ENCODE measurements at places on chromosomes 4 and X.

DNA sequence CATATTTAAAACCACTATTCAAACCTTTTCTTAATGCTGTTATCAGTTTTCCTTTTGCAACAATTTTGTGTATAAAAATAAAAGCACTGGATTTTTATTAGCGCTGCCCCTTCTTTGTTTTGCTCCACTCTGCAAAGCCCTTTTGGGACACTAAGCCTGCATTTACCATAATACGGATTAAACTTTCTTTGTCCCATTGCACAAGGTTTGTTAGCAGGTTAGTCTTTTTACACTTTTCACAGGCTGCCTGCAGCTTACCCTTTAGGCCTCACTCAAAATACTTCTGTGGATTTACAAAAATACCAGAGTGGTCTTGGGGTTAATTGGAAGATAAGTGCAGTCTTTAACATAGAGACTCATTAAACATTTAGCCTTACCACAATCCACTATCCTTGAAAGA is 35.7 kb upstream of the MAB21L2 start:
- DNase-seq, result no peak

DNA sequence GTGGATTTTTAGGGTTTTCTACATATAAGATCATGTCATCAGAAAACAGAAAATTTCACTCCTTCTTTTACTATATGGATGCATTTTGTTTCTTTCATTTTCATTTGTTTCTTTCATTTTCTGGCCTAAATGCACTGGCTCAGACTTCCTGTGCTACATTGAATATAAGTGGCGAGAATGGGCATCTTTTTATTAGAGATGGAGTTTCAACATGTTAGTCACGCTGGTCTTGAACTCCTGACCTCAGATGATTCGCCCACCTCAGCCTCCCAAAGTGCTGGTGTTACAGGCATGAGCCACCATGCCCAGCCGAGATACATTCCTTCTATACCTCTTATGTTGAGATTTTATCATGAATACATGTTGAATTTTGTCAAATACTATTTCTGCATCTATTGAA is 61.8 kb downstream of the BRWD3 start:
- DNase-seq, result no peak

DNA sequence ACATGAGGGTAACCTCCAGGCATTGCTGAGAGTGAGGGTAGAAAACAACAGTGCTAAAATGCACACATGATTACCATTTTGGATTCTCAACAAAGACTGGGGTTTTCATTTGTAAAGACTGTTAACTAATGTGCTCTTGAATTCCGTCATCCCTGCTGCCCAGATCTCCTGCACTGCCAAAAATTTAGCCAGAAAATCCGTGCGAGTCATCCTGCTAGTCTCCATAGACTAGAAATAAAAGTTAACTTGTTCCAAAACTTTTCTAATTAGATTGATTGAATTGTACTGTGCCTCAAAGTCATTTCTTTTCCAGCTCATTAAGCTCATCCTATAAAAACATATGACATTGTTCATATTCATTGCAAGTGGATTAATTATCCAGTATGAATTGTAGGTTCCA is 99.8 kb downstream of the ARSF start:
- DNase-seq, result no peak

DNA sequence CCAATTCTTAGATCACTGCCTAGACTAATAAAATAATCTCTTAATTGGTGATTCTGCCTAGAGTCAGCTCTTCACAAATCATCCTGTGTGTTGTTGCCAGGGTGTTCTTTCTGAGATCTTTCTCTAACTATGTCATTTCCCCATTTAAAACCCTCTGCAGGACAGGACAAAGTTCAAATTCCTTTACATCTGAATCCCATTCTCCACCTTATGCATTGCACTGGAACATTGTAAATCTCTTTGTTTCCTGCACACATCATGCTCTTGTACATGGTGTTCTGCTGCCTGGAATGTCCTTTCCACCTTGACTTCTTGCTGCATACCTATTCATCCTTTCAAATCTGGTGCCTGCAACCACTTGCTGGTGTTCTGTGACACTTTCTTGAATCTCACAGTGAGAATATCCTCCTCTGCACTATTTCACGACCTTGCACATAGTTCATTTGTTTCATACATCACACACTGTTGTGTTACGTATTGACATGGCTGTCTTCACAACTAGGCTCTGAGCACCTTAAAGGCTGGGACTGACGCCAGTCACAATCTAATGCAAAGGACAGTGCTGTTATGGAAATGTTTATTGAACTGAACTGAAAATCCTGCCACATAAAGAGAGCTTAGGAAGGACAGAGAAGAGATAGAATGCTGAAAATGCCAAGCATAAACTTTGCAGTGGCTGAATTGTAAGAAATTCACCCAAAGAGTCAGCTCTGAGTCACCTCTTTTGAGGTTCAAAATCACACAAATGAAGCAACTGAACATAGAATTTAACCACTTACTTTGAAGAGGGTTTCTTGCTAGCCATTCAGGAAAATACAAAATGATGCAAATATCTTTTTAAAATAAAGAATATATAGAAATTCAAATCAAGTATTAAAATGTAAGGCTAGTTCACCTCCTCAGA is 26.4 kb upstream of the SMIM14 start:
- no peak for DNase-seq

- DNase-seq, result no peak
These were observed 147.3 kb downstream of the CORIN start for GRCh38 chr4:47690611-47691010.

GRCh38 chr4:39043861-39044363 is 11.7 kb upstream of the TMEM156 start:
- no peak for DNase-seq

- DNase-seq, result no peak
These were observed 9.9 kb downstream of the TMSB4X start for GRCh38 chrX:12984603-12985319.

GRCh38 chr4:52250154-52250553 is 199.1 kb downstream of the SPATA18 start:
- no peak for DNase-seq

DNA sequence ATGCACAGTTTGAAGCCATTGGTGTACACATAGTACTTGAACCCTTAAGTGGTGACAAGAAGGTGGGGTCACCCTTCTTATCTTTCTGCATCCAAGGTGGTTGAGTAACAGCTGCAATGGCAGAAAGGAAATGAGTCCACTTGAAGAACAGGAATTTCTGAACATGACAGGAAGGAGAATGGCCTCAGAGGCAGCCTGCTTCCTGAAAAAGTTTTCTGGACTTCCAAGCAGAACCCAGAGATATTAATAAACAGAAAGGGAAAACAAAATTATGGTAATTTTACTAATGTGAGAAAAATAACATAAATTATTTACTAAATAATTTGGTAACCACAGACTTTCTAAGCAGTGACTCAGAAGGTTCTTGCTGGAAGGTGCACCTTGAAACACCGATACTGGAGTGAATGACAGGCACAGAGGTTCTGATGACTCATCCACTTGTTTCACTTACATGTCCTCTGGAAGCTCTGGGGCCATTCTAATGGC is 119.9 kb upstream of the HS3ST1 start:
- DNase-seq, result no peak

DNA sequence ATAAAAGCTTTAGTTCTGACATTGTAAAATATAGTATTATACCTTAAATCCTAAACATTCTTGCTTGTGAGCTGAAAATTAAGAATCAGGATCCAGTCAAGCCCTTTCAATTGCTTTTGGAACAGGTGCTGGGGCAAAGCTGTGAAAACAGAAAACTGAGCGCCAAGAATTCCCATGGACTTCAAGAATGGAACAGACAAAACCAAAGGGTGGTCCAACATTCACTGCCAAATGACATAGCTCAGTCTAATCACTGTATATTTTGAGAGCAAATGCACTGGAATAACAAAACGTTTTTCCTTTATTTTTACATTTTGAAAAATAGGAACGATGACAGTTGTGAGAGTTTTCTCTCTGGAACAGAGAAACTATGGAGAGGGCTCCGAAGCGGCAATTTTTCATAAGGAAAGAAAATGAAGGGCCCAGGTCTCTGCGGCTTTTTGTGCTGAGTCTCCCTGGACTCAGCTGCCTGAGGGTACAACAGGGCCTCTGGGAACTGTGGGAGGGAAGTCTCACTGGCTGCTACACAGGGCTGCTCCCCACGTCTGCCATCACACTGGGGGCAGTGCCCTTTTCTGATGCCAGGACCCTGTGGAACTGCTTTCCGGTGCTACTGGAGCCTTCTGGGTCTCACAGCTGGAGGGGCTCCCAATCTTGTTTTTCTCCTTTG is 56.0 kb upstream of the BMPR1B start:
- DNase-seq, result no peak

- no peak for DNase-seq
These were observed 302.9 kb upstream of the EPHA5 start for GRCh38 chr4:65973186-65973585.

- no peak for DNase-seq
These were observed 29.7 kb downstream of the TMEM164 start for GRCh38 chrX:110032534-110033147.

- DNase-seq, result no peak
These were observed 85.4 kb downstream of the RPS3A start for GRCh38 chr4:151184523-151185458.

- DNase-seq, result no peak
These were observed 36.6 kb upstream of the UGT2A1 start for GRCh38 chr4:69689599-69689998.

DNA sequence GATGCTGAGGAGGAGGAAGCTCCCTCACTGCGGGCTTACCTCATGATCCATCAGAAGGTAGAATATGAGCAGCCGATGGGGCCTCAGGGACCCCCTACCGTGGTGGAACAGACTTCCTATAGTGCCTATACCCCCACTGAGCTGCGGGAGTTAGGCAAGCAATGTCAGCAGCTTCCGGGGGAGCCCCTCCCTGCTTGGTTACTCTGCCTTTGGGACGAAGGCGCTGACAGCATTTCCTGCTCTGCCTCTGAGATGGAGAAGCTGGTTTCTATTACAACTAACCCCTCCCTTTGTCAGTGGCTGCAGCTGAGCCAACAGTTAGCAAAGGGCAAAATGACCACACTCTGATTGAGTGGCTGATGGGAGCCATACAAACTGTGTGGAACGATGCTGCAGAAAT is 430.7 kb downstream of the IDS start:
- DNase-seq, result no peak

DNA sequence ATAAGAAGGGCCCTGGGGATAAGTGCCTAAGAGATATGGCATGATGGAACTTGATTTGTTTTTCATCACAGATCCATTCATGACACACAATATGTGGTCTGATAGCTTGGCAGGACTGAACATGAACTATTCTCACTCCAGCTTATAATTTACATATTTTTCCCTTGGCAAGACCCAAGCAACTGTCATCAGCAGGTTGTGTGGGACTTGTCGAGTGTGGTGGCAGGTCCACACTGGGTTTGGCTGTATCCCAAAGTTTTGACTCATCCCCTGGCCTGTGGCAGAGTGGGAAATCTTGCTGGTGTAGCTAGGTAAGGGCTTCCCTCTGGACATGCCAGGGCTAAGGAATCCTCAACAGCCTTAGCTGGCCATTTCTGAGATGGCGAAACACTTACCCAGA is 81.0 kb upstream of the STIM2 start:
- no peak for DNase-seq

DNA sequence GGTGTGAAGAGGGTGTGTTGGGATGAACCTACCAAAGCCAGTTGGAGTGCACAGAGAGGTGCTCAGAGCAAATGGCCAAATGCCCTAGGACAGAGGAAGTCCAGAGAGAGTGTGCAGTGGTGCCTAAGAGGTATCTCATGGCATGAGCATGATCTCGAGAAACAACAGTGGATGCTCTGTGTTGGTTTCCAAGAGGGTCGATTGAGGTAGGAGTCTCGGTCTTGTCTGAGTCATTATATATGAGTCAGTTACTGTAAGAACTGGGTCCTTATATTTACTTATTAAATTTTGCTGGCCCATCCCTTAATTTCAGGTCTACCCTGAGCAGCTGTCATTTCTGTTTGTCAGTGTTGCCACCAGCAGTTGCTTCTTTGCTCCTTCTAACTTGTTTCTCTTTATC is 86.6 kb upstream of the TMEM150C start:
- DNase-seq, result no peak

- no peak for DNase-seq
These were observed 85.2 kb upstream of the STS start for GRCh38 chrX:7062276-7062675.

- peak; percentile 82 for DNase-seq
These were observed 7.1 kb downstream of the SLC49A3 start for GRCh38 chr4:681736-682451.

DNA sequence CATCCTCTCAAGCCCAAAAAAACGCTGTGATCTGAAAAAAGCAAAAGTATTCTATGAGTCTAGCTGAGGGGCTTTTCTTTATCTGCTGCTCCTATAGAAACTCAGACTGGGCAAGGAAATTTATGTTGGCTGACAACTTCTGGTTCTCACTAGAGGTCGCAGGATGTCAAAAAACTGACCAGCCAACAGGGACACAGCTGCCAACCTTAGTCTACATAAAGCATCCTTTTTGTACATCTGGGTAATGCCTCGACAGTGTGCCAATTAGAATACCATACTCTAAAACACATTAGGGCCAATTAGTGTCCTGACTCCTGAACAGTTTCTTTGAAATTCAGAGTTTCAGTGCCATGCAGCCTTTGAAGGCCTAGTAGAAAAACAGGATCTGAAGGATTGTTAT is 8.8 kb upstream of the TLL1 start:
- DNase-seq, result no peak

- DNase-seq, result no peak
These were observed 354.9 kb upstream of the HS3ST1 start for GRCh38 chr4:11783588-11783987.

DNA sequence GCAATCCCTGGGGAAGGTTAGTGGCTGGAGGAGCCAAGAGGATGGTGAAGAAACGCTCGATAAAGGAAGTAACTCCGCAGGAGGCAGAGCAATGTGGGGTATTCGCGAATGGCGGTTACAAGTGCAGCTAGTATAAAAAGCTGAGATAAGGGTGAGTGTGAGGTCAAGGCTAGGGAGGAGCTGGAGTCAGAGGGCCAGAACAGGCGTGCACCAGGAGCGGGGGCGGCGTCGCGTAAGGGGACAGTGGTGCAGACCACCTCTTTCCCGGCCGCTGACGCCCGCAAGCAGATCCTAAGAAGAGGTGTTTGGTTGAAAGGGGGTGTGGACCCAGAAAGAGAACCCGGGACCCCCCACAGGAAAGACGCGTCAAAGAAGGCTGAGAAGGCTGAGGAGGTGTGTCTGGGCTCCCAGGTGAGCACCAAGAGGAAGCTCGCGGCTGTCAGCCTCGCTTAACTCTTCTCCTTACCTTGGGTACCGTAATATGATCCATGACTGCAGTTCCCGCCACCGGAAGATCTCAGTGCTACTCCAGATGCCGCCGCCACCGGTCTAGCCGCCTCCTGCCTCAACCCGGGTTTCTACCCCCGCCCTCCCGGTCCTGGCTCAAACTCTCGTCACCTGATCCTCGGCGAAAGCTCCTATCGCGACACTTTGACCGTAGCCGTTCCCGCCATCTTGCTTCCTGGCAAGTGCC is at the start of gene MTMR8:
TSS of gene MTMR8 (minus strand) at position 579 of the 694 bp plus-strand sequence. CDS start at position 490, 89 bp downstream.
- peak; percentile 75 for DNase-seq

GRCh38 chr4:41839916-41840854 is 91.7 kb upstream of the PHOX2B start:
- no peak for DNase-seq

DNA sequence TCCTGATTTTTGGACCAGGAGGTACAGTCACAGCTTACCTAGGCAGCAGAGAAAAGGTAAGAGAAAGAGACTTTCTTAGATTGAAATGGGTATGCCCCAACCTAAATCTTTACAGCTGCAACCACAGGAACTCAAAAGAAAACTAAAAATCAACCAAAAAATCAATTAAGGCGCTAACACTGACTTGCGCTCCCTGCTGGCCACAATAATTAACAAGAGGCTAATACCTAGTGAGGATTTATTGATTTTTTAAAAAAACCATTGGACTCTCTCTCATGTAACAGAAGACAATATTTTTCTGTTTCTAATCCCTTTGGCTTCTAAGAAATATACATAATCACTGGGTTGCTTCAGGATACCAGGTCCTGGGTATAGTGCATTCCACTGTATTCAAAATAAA is 153.9 kb upstream of the TENM3 start:
- no peak for DNase-seq
